ENCODE measurements at places on chromosomes 11 and 22. TPM values are rescaled to one million over a fixed set of nuclear protein-coding genes. Genes with fewer than 3 reads are reported as not detected.

Gene OR6T1
- total RNA-seq = not detected

Gene CRYBB2
- total RNA-seq = not detected

Gene PGA5
- total RNA-seq = not detected

Gene P4HA3
- 5.7 TPM for total RNA-seq

Gene SLC5A12
- not detected for total RNA-seq

Gene PARVG
- total RNA-seq = 0.44 TPM

Gene SYT9
- not detected for total RNA-seq

Gene FAM111B
- total RNA-seq = 12.8 TPM
